Type B pancreatic cell (in vitro differentiated cells): ENCODE measurements at places on chromosomes 16 and 17. TPM values are rescaled to one million over a fixed set of nuclear protein-coding genes. Genes with fewer than 3 reads are reported as not detected.
A peak's percentile ranks its signal among the peaks of the same experiment; 100 is the strongest.

Gene RHOT1
- total RNA-seq = 24.3 and 26.2 TPM in 2 replicates

Gene MSI2
- 65.0 and 158 TPM in 2 replicates for total RNA-seq

Gene NPIPB12
- total RNA-seq = 40.1 and 50.2 TPM in 2 replicates

Gene MPV17L
- total RNA-seq = 7.6 and 11.5 TPM in 2 replicates

Gene FMNL1
- total RNA-seq = 1.9 and 6.0 TPM in 2 replicates

Gene ST6GALNAC2
- total RNA-seq = 4.3 and 10.4 TPM in 2 replicates

Gene CRHR1
- 0.17 and 0.43 TPM in 2 replicates for total RNA-seq

Gene KRT28
- total RNA-seq = 0.21 TPM in 1 of 2 replicates, not detected in the other

Gene ADAT1
- total RNA-seq = 39.6 and 51.9 TPM in 2 replicates

Gene PRAC1
- total RNA-seq = 0.88 TPM in 1 of 2 replicates, not detected in the other

Gene RPH3AL
- 13.5 and 14.9 TPM in 2 replicates for total RNA-seq

Gene ASPHD1
- 7.8 TPM in 2 replicates for total RNA-seq

Gene RNF222
- 0.24 and 1.1 TPM in 2 replicates for total RNA-seq

Gene PIMREG
- total RNA-seq = 7.6 and 45.1 TPM in 2 replicates

GRCh38 chr17:930258-930657 lies 49.3 kb downstream of the NXN start:
- DNase-seq = no peak

DNA sequence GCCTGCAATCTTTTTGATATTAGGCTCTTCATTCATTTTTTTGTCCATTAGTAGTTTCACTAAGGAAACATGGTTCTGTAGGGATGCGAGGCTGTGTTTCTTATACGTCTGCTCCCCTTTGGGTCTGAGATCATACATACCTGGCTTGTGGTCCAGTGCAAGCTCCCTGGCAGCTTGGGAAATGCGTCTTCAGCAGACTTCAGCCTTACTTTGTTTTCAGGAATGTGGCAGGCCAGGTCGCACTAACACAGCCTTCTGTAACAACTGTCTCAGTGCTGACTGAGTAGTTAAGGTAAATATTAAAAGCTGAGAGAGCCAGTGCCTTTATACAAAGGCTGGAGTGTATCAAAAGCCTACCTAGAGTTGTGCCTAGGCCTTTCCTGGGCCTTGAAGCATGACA lies 970.5 kb upstream of the EEF2KMT start:
- no peak for DNase-seq

GRCh38 chr17:27965224-27965623 lies 72.1 kb upstream of the LYRM9 start:
- no peak for DNase-seq

DNA sequence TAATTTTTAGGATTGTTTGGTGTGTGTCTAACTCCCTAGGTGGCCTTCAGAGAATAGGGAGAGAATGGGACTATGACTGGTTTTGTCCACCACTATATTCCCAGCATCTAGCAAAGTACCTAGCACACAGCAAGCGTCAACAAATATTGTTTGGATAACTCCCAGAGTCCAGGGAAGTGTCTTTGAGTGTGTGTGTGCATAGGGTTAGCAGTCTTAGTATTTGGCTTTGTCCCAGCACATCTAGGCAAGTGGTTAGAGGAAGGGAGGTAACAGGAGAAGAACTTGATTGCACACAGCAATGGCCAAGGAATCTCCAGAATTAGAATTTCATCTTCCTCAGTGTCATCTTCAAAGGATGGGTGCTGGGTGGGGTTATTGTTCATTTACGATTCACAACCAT lies 385.4 kb upstream of the CDH5 start:
- DNase-seq = no peak

DNA sequence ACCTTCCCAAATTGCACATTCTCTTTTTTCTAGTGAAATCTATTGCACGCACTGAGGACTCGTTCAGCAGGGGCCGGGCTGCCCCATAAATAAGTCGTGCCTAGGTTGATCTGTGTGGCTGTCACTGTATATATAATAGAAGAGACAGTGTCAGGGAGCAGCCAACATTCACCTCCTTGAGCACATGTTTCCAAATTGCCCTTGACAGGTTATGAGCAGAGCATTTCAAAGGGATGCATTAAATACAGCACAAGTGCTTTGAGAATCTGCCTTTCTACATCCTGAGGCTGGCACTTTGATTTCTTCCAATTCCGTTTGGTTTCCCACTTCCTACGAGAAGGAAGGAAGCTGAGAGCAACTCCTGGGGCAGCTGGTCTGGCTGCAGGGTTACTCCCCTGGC lies 291.2 kb downstream of the NPIPA8 start:
- DNase-seq = no peak

DNA sequence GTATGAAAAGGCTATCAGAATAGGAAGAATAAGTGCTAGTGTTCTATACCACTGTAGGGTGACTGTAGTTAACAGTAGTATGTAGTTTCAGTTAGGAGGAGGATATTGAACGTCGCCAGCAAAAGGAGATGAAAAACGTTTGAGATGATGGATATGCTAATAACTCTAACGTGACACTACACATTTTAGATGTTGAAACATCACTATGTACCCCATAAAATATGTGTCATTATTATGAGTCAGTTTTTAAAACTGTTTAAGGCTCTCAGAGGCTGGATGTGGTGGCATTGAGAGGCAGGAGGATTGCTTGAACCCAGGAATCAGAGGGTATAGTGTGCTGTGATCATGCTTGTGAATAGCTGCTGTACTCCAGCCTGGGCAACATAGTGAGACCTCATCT lies 31.8 kb downstream of the UBN1 start:
- no peak for DNase-seq

GRCh38 chr16:66507731-66508239 lies 42.1 kb downstream of the TK2 start:
- no peak for DNase-seq

DNA sequence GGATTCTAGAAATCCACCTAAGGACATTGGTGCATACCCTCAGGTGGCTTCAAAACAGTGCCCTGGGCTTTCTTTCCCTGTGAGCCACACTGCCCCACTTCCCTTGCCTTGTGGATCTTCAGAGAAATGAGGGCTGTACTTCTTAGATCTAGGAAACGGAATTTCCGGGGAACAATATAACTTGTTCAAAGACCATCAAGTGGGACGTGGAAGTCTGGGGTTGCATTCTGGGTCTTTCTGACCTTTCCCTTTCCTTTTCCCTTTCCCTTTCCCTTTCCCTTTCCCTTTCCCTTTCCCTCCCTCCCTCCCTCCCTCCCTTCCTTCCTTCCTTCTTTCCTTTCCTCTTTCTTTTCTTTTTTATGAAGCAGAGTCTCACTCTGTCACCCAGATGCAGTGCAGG lies 97.1 kb upstream of the SALL1 start:
- DNase-seq = no peak

- no peak for DNase-seq
Measured at GRCh38 chr16:77037696-77038347, 153.2 kb upstream of the MON1B start.

GRCh38 chr17:75594499-75595283 lies 7.1 kb downstream of the MYO15B start:
- DNase-seq = no peak

GRCh38 chr16:85395913-85396878 lies 216.9 kb upstream of the GSE1 start:
- no peak for DNase-seq

- DNase-seq = no peak
Measured at GRCh38 chr17:72128039-72128438, 7.2 kb downstream of the SOX9 start.

GRCh38 chr17:73262676-73263642 lies 1.3 kb upstream of the CPSF4L start:
- DNase-seq = no peak

GRCh38 chr16:28326881-28327610 lies 34.7 kb downstream of the SBK1 start:
- no peak for DNase-seq

GRCh38 chr16:11727796-11728543 lies 14.7 kb downstream of the TXNDC11 start:
- DNase-seq = no peak

DNA sequence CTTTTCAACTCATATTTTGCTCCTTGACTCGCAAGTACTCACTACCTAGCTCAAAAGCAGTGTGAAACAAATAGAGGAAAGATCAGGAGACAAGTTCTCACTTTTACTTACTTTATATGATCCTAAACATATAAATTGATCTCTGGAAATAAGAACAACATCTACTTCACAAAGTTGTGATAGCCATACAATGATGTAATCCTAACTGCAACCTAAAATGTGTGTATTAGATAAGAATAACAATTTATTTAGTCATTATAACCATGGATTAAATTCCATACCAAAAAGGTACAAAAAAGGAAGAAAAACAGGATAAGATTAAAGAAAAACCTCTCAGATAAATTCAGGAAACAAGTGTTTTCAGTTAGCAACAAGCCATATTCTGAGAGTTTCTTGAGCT lies 103.4 kb downstream of the CDC27 start:
- DNase-seq = no peak

- no peak for DNase-seq
Measured at GRCh38 chr16:82776470-82777146, 149.8 kb downstream of the CDH13 start.

DNA sequence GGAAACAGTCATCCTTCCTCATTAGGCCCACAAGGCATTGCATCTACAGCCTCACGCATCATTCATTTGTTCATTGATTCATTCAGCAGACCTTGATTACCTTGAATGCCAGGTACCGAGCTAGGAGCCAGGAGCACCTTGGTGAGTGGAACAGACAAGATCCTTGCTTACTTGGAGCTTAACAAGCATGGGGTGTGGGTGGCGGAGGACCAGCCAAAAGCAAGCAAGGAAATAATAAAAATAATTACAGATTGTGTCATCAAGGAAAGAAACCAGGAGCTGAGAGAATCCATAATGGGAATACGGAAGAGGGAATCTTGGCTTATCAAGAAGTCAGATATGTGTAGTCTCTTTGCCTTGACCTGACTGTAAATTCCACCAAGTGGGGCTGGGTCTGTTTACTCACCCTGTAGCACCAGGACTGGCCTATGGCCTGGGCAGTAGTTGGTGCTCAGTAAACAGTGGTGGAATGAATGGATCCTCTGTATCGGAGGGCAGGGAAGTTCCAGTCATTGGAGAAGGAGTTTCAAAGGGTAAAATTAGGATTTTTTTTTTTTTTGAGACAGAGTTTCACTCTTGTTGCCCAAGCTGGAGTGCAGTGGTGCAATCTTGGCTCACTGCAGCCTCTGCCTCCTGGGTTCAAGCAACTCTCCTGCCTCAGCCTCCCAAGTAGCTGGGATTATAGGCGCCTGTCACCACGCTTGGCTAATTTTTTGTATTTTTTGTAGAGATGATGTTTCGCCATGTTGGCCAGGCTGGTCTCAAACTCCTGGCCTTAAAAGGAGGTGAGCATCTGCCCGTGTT lies 157.7 kb downstream of the MSI2 start:
- no peak for DNase-seq

DNA sequence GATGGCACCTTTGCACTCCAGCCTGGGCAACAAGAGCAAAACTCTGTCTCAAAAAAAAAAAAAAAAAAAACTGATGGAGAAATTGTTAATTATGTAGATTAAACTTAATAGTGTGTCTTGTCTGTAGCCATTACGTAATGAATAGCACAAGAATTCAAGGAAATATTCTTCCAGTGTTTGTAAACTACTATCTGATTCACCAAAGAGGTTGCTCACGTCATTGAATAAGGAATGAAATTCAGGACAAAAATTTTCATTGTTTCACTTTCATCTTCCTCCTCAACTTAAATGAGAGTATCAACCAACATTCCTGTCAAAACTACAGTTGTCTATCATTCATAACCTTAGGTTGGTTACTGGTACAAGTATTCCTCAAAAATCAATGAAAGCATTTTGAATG lies 30.7 kb upstream of the MYO18A start:
- DNase-seq = no peak

- no peak for DNase-seq
Measured at GRCh38 chr16:56896244-56896643, 31.2 kb downstream of the SLC12A3 start.

DNA sequence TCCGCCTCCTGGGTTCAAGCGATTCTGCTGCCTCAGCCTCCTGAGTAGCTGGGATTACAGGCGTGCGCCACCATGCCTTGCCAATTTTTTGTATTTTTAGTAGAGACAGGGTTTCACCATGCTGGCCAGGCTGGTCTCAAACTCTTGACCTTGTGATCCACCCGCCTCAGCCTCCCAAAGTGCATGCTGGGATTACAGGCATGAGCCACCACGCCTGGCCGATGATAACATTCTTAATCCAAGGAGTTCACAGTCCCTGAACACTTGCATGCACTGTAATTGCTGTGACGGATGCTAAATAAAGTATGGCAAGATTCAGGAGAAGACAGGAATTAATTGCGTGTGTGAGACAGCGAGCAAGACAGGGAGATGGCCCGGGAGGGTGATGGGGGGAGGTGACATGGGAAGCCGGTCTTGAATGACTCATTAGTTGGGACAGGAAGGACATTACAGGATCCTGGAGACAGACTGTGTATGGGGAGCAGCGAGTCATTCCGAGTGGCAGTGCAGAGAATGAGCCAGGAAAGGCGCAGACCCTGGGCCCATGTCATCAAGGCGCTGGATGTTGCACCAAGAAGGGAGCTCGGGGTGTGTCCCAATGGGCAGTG lies 6.7 kb downstream of the ABCA3 start:
- peak; percentile 39 for DNase-seq

DNA sequence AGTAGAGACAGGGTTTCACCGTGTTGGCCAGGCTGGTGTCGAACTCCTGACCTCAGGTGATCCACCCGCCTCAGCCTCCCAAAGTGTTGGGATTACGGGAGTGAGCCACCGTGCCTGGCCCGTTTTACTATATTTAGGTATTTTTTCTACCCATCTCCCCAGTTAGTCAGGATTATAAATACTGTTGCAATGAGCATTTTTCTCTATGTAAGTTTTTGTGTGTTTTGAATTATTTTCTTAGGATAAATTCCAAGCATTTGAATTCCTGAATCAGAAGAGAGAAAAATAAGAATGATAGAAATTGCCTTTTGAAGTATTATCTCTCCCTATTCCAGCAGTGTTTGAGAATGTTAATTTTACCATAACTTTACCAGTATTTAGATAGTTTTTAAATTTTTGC lies 36.6 kb downstream of the KIAA0513 start:
- DNase-seq = no peak

DNA sequence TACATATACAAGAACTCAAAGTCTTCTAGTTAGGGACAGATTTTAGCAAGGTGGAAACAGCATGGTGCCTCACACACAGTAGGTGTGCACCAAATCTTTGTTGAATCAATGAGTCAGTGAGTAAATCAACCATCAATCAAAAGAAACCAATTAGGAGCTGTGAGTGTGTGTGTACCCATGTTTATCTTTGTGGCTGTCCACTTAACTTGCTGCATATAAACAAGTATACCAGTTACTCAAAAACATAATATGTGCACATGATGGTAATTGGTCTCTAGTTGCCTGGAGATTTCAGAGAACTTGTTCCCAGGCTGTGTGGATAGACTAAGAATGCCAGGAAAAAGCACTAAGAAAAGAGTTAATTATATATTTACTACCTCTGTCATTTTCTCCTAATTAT lies 272.2 kb upstream of the CCL2 start:
- no peak for DNase-seq

- DNase-seq = no peak
Measured at GRCh38 chr17:19286751-19287341, 49.7 kb downstream of the EPN2 start.

GRCh38 chr17:2060681-2061440 lies 6.0 kb downstream of the HIC1 start:
- no peak for DNase-seq

- no peak for DNase-seq
Measured at GRCh38 chr17:55737976-55738501, 12.8 kb upstream of the PCTP start.
